ENCODE measurements at places on chromosomes 12 and 14.

- DNase-seq: no peak
Observed at GRCh38 chr12:56082967-56083366, 3.0 kb downstream of the ERBB3 start.

DNA sequence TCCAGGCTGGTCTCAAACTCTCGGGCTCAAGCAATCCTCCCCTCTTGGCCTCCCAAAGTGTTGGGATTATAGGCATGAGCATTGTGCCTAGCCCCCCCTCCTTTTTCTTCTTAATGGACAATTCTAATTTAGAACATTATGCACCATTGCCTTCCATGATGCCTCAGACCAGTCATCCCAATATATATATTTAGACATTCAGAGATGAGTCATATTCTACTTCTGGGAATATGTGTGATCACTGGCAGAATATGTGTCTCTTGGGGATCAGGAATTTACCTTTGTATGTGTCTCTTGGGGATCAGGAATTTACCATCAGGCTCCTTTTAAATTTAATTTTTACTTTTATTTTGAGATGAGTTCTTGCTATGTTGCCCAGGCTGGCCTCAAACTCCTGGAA, 7.5 kb upstream of the CCDC177 start:
- DNase-seq: no peak

GRCh38 chr12:124543052-124543589, 24.3 kb downstream of the NCOR2 start:
- no peak for DNase-seq

DNA sequence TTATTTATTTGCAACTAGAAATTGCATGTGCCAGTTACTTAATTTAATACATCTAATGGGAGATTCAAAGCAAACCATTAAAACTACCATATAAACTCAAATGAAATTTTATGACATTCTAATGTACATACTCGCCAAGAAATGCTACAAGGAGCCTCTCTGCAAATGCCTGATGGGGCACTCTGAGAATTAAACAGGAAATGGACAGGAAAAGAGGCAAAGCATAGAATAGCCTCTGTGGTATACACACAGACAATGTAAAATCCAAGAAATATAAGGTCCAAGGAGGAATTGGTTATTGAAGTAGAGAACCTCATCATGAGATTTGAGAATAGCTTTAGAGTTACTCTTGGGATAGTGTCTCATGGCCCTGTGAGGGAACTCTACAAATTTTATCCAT, 41.2 kb downstream of the RAB21 start:
- DNase-seq: no peak
